CD4-positive, alpha-beta T cell treated with Interleukin-2 at 100 ng/mL for 4 hours (primary cell): ENCODE measurements at places on chromosomes 6 and 20.

- no peak for DNase-seq
Observed at GRCh38 chr20:62753626-62754025, 42.6 kb upstream of the MRGBP start.

GRCh38 chr6:6466967-6467761 is 121.4 kb upstream of the LY86 start:
- DNase-seq: no peak

DNA sequence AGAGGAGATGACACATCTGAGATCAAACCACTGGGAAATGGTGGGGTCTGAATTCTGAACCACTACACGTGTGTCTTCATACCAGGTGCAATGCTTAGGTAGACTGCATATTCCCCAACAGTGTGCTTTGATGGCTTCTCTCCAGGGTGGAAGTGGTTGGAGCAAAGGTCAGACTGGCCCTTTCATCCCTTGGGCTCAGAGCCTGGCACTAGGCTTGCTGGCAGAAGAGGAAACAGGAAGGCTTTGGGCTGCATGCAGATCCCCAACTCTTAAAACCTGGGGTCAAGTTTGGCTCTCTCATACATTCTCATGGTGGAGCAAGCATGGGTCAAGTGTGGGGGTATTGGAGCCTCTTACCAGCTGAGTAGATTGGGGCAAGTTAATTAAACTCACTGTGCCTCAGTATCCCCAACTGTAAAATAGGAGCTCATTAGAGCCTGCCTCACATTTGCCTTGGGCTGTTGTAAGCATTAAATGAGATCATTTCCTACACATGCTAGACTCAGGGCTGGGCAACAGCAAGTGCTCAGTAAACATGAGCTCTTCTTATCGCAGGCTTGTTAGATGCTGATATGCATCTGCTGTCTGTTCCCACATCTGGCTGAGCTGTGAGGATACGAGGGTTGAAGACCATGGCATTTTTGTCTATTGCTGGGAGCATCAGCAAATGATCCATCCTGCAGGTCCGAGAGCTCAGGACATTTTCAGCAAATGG is 51.6 kb upstream of the FAM83D start:
- DNase-seq: peak; percentile 63

DNA sequence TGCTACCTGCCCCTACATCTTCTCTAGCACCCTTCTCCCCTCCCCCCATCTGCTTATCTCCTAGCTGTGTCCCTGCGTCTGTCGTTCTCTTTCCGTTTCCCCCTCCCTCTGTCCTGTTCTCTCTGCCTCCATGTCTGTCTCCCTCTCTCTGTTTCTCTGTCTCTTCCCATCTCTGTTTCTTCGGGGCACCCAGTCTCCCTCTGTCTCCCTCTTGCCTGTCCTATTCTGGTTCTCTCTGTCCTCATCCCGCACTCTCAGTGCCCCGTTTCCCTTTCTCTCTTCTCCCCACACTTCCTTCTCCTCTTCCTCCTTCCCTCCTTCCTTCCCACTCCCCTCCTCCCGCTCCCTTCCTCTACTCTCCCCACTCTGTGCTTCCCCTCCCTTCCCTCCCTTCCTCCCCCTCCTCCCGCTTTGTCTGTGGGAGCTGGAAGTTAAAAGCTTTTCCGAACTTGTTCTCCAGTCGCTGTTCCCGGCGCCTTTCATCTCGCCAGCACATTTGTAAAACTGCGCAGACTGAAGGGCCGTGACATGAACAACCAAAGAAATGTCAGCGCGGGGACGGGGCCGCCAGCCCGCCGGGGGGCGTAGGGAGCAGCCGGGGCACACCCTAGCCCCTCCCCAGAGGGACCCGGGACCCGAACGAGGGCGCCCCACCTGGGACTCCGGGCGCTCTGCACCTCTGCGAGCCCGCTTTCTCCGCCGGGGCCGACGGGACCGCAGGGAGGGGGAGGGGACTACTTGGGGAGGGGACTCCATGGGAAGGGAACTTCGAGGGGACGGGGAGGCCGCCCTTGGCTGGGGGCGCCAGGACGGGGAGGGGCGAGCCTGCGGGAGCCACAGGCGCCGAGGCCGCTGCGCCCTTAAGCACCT is 4.0 kb upstream of the CDH22 start:
- DNase-seq: no peak

DNA sequence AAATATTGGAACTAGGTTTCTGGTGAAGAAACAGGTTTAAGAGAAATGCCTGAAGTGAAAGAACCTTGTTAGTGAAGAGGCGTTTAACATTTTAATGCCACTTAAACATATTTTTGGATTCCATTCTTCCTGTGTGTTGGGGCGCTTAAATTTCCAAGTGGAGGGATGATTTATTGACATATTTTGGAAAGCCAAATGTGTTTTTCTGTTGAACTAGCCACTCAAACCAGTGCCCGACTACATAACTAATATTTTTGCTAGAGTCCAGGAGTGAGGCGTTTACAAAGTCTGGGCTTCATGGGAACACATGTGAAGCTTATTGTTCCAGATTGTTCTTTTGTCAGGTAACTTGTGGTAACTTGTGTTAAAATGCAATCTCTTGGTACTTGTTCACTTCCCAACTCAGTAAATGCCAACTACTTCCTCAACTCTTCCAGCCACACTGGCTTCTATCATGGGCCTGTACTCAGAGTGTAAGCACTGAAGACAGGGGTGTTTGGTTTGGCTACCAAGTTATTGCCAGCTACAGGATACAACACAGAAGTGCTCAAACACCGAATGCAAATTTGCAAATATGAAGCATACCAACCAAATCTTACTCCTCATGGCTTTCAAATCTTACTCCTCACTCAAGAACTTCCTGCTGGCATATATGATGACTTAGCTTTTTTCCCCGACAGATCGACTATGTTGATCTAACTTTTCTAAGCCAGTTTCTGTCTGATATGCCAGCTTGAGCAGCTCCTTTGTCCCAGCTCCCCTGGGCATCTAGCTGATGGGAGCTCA is 2.0 kb upstream of the ZNFX1 start:
- DNase-seq: no peak

GRCh38 chr6:83854001-83854501 is 891 bp downstream of the RIPPLY2 start:
- DNase-seq: no peak

GRCh38 chr6:33271468-33272274 is at the start of the genes RPS18 and VPS52:
Gene RPS18, plus strand, starts transcription at chr6:33272075. Its CDS starts 45 bp downstream, at chr6:33272120.
Gene VPS52, minus strand, starts transcription at chr6:33271876. Its CDS starts 201 bp downstream, at chr6:33271675.
- DNase-seq: peak; percentile 98

- DNase-seq: no peak
Observed at GRCh38 chr6:125346926-125347563, 45.3 kb upstream of the HDDC2 start.

- DNase-seq: no peak
Observed at GRCh38 chr6:118652051-118652615, 742 bp upstream of the CEP85L start.

DNA sequence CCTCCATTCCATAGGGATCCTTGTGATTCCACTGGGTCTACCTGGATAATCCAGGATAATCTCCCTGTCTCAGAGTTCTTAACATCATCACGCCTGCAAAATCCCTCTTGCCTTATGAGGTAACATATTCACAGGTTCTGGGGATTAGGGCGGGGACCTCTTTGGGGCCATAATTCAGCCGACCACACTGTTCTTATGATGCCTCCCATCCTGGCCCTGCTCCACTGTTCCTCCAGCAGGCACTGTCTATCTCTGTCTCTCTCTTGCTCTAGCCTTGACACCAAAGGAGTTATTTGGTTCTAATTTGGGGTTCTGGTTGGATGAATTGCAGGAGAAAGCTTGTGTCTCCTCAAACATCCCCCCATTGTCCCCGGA is 168.1 kb downstream of the NFATC2 start:
- no peak for DNase-seq

DNA sequence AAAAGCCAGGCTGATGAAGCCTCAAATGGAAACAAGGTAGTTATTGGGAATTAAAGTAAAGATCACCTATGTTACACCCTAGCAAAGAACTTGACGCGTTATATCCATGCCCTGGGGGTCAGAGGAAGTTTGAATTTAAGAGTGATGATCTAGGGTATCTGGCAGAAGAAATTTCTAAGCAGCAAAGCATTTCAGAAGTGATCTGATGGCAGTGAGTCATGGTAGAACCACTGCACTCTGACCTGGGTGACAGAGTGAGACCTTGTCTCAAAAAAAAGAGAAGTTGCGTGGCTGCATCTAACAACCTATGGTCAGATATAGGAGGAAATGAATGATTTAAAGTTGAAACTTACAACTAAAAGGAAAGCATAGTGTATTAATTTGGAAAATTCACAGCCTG is 45.2 kb downstream of the SCP2D1 start:
- DNase-seq: no peak

DNA sequence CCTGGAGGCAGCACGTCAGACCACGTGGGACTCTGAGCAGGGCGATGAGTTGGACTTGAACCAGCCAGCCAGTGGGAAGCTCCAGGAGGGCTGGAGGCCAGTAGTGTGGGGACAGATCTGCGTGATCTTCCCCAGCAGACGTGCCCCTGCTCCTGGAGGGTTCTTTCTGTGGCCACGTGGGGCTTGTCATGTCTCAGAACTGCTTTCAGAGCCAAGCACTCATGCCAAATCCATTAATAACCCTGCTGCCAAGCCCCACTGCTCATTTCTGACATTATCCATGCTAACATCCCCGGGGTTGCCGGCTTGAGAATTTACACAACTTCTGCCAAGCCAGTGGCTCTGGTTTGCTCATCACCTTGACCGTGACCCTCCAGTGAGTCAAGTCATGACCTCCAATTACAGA is 38.3 kb downstream of the SIRPA start:
- no peak for DNase-seq

GRCh38 chr20:34362502-34363061 is 491 bp upstream of the ITCH start:
- no peak for DNase-seq
